Right ventricle myocardium superior (tissue), 1 donor: ENCODE measurements at places on chromosomes 1 and 21.

DNA sequence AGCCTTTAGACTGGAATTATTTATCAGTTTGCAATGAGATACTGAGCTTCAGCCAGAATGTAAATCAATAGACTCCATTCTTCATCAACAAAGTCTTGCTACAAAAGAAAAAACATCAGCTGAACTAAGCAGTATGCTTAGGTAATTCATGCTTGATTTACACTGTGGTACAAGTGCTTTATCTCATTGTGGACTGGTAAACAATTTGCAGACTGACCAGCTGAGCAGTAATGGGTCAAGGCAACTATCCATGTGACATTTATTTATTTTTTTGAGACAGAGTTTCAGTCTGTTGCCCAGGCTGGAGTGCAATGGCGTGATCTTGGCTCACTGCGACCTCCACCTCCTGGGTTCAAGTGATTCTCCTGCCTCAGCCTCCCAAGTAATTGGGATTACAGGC, 39.8 kb upstream of the SYT2 start:
- DNase-seq, result no peak

- no peak for DNase-seq
Measured at GRCh38 chr1:170619241-170620028, 44.5 kb upstream of the PRRX1 start.

GRCh38 chr1:7008331-7008730, 223.1 kb downstream of the CAMTA1 start:
- no peak for DNase-seq

DNA sequence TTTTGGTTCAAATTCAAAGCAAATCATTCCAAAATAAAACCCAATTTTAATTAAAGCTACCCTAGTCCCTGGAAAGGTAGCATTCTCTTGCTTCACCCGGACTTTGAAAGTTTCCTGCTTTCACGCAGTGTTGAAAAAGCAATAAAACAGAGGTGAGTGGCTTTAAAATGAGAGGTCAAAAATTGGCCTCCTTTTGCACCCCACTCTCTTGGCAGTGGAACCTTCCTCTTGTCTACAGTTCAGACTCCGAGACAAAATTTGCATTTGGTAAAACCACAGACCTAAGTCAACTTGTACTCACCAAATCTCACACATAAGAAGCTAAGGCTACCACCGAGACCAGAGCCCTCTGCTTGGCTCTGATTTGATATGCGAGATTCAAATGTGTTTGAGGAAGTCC, 252.7 kb downstream of the TTLL7 start:
- no peak for DNase-seq

DNA sequence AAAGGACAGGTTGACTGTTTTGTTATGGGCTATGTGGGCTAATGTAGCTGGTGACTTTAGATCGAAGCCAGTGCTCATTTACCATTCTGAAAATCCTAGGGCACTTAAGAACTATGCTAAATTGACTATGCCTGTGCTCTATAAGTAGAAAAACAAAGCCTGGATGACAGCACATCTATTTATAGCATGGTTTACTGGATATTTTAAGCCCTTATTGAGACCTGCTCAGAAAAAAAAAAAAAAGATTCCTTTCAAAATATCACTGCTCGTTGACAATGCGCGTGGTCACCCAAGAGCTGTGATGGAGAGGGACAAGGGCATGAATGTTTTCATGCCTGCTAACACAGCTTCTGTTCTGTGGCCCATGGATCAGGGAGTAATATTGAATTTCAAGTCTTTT, 48.1 kb downstream of the CAMSAP2 start:
- no peak for DNase-seq

DNA sequence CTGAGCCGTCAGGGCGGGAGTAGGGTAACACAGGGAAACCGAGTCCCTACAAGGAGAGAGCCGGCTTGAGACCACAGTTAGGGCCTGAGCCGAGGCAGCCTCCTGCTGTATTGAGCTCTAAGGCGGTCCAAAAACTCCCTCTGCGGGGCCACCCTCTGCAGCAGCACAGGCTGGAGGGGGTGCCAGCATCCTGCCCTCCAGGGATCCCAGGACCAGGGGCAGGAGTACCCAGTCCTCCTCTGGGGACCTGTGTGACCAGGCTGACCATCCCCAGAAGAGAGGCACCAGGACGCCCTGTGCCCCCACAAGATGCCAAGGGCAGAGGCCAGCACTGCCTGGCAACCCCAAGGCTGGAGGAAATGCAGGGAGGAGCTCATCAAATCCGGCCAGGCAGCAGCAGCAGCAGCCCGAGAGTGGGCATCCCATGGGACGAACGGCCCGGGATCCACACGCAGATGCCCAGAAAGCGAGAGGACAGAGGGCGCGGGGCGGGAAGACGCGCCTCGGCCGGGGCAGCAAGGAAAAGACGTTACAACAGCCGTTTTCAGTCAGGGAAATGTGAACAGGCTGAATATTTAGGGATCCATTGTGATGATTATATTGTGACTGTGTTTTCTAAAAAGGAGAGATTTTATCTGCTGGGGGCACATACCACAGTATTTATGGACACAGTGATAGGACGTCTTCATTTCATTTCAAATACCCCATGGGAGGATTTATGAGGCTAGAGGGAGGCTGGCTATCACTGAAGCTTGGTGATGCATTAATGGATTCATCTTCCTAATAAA, 57.1 kb upstream of the COL18A1 start:
- no peak for DNase-seq

- no peak for DNase-seq
Measured at GRCh38 chr1:92599184-92599583, 112.5 kb upstream of the GFI1 start.

DNA sequence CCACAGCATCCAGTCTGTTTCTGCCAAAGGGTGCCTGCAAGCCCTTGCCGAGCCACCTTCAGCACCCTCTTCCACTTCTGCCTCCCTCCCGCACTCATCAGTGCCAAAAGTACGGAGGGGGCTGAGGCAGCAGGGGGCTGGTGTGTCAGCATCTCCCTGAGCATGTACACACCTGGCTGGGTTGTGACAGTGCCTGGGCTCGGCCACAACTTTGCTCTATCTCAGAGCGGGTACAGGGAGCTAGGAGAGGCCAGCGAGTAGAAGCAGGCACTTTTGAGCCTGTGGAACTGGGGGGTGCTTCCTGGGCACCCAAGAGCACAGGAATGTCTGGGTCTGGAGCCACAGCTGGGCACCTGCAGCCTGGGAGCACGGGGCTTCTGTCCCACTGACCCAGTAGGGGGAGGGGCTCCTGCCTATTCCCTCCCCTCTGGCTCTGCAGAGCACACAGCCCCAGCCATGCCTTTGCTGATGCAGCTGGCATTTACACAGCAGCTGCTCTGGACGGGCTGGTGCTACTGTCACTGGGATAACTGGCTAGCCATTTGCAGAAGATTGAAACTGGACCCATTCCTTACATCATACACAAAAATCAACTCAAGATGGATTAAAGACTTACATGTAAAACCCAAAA, 319.8 kb upstream of the RRP15 start:
- DNase-seq, result no peak

DNA sequence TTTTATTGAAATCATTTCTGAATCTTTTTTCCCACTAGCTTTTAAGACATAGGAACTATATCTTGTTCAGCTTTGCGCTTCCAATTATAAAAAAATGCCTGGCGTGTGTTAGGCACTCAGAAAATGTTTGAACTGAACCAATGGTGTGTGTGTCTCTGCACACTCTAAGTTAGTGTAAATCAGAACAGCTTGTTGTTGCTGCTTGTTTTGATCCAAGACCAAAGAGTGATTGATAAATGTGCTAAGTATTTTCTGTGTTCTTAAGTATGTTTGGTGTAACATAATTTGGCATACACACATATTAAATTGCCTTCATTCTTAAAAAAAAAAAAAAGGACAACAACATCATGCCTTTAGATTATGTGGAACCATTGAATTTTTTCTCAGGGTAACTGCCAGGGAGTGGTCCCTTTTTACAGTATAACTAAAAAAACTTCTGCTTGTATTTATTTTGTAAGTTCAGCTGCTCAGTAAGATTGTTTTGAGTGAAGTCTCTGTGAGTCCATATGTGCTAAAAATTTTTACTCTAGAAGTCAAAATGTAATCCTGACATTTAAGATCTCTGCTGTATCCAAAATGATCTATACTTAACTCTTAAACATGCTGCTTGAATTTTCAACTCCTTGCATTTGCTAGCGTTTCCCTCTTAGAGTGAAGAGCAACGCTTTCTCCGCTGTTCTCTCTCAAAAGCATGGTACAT, 8.7 kb downstream of the CD55 start:
- no peak for DNase-seq

DNA sequence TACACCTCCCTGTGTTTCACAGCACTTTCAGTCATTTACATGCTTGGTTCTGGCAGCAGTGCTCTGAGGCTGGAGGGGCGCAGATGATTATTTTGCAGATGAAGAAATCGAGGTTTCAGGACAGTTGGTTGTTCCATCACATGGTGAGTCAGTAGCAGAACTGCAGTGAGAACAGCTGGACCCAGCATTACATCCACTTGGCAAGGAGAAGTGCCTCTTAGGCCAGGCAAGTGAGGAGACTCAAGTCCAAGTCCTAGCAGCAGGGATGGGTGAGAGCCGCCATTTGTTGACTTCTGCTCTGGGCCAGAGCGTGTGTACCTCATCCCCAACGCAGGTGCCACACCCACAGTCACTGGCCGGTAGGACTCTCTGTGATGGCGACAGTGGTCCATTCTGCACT, 26.8 kb upstream of the EPHA8 start:
- DNase-seq, result peak; percentile 26

- no peak for DNase-seq
Measured at GRCh38 chr1:169511316-169512005, 25.7 kb upstream of the SLC19A2 start.

- DNase-seq, result peak; percentile 13
Measured at GRCh38 chr1:153919876-153920852, 2.6 kb downstream of the GATAD2B start.

DNA sequence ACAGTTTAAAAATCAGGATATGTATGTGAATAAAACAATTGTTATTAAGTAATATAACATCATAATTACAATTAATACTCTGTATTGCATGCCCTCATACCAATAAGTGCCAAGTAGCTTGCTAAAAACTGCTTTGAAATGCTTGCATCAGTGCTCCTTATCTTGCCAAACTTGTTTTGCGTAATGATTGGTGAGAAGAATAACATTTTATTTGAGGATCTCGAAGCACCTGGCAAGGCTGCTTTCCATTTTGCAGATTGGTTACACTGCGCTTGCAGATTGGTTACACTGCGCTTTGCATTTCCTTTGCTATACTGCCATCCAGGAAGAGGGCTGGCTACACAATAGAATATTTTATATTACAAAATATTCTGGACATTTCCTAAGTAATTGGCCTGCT, 1.7 kb upstream of the PBX1 start:
- no peak for DNase-seq

- no peak for DNase-seq
Measured at GRCh38 chr21:9760398-9761074, 760.8 kb upstream of the TPTE start.

DNA sequence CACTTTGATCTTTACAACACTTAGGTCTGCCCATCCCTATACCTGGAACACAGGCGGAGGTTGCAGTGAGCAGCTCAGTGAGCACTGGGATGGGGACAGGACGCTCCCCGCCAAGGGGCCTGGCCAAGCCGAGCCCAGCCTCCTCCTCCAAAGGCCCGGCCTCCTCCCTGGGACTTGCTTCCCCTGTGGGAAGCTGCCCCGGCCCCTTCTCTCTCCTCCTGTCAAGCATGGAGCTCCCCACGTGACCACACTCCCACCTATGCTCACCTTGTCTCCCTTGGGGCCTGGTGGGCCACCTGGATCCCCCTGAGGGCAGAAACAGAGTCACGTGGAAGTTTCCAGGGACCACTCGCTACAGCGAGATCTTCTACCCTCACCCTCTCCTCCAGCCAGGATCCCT, 12.9 kb downstream of the COL16A1 start:
- no peak for DNase-seq

DNA sequence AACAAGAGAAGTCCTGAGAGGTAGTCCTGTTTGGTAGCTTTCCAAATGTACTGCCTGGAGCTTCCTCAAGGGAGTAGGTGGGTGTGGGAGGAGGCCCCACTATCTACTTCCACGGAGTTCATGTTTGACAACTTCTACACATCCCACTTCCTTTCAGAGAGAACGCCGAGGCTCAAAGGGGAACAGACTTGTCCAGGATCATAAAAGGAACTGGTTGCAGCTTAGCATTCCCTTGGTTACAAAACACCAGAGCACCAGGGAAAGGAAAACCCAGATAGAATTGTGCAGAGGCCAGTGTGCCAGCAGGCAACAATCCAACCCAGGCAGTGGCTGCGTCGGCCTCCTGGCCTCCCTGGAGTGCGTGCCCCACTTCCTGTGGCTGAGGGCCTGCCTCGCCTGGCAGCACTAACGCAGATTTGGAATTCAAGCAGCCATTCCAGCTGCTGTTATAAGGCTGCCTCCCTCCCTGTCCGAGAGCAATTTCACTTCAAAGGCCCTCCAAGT, 4.2 kb upstream of the RAP1GAP start:
- peak; percentile 89 for DNase-seq

DNA sequence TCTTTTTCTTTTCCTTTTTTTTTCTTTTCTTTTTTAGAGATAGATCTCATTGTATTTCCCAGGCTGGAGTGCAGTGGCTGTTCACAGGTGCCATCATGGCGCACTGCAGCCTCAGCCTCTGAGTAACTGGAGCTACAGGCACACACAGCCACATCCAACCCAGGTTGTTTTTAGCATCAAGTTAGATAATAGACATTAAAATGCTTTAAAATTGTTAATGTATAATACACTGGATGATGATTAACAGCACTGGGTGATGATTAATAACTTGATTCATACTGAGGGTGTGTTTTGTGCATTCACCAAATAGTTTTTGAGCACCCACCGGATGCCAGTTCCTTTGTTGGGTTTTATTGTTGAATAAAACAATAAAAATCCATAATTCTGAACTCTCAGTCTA, 75.2 kb downstream of the BEND5 start:
- DNase-seq, result no peak

- DNase-seq, result no peak
Measured at GRCh38 chr1:29190718-29191117, 9.0 kb upstream of the SRSF4 start.

GRCh38 chr1:220637759-220638158, 52.4 kb upstream of the C1orf115 start:
- DNase-seq, result no peak

DNA sequence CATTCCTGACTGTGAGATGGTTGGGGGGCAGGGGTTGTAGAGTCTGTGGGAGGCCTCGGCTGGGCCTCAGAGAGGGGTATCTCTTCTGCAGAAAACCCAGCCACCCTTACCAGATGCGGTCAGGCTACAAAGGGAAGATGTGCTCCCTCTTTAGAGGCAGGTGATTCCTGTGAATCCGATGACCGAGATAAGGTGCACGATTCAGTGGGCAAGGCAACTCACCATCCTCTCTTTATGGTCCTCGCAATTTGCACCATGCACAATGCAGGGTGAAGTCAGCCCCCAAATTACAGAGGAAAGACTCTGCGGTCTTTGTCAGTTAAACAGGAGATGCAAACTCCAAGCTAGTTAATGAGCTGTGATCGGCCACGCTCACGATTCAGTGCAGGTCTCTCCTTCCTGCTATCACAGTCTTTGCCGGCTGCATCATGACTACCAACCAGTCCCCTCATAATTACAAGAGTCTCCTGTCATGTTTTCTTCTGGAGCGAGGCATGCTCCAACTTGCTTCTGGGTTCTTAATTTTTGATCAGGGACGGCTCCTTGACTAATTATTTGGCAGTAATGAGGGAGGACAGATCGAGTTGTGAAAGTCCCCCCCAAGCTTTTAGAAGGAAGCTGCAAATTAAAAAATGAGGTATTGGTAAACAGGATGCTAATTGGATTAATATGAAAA, 12.5 kb downstream of the TP73 start:
- no peak for DNase-seq

- DNase-seq, result no peak
Measured at GRCh38 chr1:217569021-217569420, 61.9 kb downstream of the GPATCH2 start.
